ENCODE measurements at places on chromosomes 5 and 9. TPM values are rescaled to one million over a fixed set of nuclear protein-coding genes. Genes with fewer than 3 reads are reported as not detected.

DNA sequence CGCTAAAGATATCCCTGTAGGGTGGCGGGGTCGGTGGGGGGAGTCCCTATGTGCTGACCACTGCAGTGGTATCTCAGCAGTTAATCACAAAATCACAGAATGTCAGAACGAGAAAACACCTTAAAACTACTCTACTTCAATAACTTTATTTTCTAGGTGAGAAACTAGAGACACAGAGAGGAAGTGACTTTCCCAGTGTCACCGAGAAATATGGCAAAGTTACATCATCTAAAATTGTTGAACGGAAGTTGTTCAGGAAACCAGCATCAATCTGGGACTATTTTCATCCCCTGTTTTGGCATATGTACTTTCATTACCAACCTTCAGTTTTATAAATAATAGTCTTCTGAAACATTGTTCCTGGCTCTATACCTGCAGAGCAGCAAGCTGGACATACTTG lies 384.0 kb downstream of the SPOCK1 start:
- no peak for DNase-seq

DNA sequence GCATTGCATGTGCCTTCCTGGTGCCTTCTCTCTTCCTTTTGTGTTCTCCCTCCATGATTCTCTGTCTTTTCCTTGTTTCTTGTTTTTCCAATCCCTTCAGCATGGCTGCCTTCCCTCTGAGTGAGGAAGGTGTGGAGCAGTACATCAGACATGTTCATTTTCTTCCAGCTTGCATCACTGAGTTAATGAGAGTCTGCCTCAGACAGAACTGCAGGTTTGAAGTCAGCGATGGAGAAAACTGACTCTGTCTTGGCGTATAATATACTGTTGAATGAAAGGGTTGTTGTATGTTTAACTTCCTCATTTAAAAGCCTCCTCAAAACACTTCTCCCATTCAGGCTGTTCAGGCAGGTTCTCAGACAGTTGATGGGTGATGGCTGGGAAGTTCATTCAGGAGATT lies 129.3 kb downstream of the KDM4C start:
- no peak for DNase-seq

- no peak for DNase-seq
These were observed 55.8 kb upstream of the ARRDC3 start for GRCh38 chr5:91438871-91439270.

GRCh38 chr5:106331415-106331814 lies 1339.3 kb downstream of the EFNA5 start:
- no peak for DNase-seq

DNA sequence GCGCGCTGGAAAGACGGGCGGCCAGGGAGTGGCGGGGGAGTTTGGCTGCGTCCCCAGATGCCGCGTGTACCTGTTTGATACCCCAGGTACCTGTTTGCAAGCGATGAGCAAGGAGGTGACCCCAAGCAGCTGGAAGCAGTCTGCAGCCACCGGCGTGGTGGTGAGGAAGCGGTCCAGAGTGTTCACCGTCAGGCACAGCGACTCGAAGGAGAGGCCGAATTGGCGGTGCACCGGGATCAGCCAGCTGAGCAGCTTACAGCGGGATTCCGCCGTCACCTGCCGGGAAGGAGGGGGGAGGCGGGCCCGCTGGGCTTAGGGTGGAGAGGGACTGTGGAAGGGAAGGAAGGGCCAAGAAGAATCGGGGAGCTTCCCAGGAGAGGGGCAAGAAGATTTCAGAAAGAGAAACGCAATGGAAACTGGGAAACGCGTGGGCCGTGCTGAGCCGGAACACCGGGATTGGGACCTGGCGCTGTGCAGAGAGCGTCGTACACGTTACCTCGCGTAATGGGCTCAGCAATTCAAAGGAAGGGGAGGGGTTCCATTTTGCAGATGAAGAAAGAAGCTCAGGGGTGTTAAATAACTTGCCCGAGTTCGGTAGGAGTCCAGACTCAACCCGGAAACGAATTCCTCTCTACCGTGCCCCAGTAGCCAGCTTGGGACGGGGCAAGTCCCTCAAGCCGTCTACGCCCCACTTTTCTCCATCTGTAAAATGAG lies 980 bp downstream of the CCNO start:
- no peak for DNase-seq

- peak; percentile 87 for DNase-seq
These were observed at the start of gene CORO2A for GRCh38 chr9:98192503-98193335. TSS of gene CORO2A (minus strand) at chr9:98192637. CDS start at chr9:98157660, 34,977 bp downstream.

GRCh38 chr5:10849278-10849677 lies 88.2 kb upstream of the DAP start:
- DNase-seq: no peak

- DNase-seq: no peak
These were observed 4.9 kb upstream of the AIF1L start for GRCh38 chr9:131091352-131091992.

DNA sequence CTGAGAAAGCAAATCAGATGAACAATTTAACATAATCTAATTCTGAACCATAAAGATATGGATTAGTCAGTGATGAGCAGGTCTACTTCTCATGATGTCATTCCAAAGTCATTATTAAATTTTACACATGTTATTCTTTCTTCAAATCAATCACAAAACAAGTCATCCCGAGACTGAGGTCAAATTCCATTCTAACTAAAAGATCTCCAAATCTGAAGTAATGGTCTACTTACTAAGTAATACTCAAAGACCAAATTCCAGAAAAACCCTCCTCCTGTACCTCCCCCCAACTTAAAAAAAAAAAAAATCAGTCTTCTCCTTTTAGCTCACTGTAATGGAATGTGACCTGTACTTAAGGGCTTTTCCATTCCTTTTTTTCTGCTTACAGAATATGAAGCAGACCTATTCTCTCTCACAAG lies 4.7 kb downstream of the PFDN1 start:
- no peak for DNase-seq

DNA sequence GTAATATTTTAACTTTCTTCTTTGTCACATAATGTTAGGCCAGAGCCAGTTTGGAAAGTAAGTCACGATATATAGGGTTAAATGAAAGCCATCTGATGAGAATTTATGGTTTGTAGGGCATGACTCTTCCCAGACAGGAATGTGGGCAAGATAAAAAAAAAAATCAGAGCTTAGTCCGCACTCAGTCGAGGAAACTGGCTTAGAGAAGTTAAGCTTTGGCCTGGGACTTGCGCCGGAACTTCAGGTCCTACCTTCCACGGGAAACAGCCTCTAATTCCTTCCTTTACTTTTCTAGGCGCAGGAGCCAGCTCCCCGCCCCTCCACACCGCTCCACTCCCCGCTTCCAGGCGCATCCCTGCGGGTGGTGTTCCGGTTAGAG lies 475 bp downstream of the DDX31 start:
- no peak for DNase-seq

GRCh38 chr5:89844548-89844947 lies 565.0 kb downstream of the CETN3 start:
- no peak for DNase-seq

DNA sequence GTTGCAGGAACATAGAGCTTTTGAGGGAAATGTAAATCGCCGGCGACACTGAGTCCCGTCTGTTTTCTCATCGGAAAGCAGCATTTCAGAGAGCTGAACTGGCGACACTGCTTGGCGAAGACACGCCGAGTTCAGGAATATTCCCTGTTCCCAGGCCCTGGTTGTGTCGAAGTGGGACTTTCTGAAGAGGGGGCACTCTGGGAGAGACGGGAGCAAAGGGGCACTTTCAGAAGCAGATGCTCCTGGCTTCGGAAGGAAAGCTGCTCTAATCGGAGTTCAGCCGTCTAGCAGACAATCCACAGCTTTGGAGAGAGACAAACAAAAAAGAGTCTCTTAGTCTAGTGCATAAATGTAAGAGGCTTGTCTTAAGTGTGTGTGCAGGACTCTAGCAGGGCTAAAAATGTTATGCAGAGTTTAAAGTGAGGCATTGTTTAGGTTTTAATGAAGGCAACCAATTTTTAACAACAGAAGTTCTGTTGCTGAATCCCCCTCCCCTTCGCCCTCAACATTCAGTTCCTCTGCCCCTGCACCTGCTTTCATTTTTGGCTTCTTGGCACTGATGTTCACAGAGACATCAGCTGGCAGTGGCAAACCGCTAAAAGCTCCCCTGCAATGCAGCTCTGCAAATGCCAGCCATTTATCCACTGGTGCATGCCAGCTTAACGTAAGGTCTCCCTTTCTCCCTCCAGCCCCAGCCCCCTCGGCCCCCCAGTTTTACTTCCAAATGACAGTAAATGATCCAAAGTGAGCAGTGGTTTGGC lies 289.5 kb upstream of the MPDZ start:
- no peak for DNase-seq

DNA sequence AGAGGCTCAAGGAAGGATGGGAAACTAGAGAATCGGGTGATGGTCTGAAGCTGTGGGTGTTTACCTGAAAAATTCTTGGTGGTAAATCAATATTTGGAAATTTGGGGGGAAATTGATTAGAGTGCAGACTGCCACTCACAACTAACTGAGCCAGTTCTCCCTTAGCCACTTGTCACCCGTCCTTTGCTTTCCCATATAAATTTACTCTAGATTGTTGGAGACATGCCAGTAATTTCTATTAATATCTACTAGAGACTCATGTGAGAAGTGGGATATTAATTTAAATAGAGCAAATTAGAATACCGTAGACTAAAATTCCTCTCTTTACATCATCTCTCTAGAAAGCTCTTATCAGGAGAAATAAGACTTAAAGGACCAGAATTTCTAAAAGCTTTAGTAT lies 471.3 kb upstream of the DAB2 start:
- no peak for DNase-seq

DNA sequence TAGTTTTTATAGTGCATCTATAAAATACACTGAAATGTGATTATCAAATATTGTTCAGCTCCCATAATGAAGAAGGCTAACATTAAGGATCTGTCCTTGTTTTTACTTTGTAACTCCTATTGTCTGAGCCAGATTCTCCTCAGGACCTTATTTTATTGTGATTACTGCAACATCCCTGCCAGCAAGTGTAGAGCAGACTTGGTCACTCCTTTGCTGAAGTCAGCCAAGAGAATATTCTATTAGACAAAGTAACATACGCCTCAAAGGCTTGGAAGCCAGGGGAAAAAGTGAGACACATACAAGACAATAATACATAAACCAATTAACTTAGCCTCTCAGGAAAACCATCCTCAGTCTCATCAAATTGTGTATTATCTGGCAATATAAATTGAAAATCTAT lies 269.6 kb downstream of the ARL15 start:
- DNase-seq: no peak

Gene CATSPER3
- total RNA-seq: 0.86 TPM

Gene SUSD3
- total RNA-seq: 49.7 TPM

Gene PCDHA5
- total RNA-seq: not detected

Gene ZNF883
- total RNA-seq: 0.08 TPM

Data from left lobe of liver (tissue), 2 donors.